Left colon (tissue), 2 donors: ENCODE measurements at places on chromosomes 2 and 18. TPM values are rescaled to one million over a fixed set of nuclear protein-coding genes. Genes with fewer than 3 reads are reported as not detected.

The KLHL41 gene
- 0.25 TPM for total RNA-seq

The OSR1 gene
- 4.1 TPM for total RNA-seq

The LAMA1 gene
- 13.4 TPM for total RNA-seq

The RGPD3 gene
- total RNA-seq, result 0.24 TPM

The UGT1A3 gene
- total RNA-seq, result 3.0 TPM

The CROCC2 gene
- not detected for total RNA-seq

- DNase-seq, result peak; percentile 58
Observed at GRCh38 chr2:73999881-74000597, 15.3 kb downstream of the TET3 start.

GRCh38 chr2:184599054-184599871, 934 bp downstream of the ZNF804A start:
- no peak for DNase-seq

GRCh38 chr18:56995579-56996188, 151.2 kb upstream of the BOD1L2 start:
- no peak for DNase-seq

GRCh38 chr2:58539973-58540372, 298.8 kb upstream of the FANCL start:
- no peak for DNase-seq

DNA sequence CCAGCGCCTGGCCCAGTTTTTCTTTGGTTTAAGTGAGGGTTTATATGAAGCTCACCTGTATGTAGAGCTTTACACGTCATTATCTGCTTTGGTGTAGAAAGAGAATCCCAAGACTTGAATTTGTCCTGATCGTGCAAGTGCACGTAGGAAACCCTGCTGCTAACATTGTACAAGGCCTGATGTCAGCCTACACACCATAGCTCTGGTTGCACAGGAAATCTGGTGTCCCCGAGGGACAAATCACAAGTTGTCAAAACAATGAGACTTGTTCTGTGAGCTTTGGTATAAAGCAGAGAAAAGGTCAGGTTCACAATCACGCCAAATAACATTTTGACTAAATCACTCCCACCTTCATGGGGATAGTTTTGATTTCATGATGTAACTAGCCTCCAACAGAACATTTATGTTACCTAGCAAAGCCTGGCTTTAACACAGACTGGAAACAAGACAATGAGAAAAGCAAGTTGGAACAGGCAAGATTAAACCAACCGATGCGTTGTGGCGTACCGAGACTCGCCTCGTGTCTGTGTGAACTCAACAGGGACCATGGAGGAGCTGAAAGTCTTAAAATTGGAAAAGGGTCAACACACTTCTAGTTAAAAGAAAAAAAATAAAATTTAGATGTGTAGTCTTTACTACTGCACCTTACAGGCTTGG, 41.4 kb downstream of the ZAP70 start:
- no peak for DNase-seq

DNA sequence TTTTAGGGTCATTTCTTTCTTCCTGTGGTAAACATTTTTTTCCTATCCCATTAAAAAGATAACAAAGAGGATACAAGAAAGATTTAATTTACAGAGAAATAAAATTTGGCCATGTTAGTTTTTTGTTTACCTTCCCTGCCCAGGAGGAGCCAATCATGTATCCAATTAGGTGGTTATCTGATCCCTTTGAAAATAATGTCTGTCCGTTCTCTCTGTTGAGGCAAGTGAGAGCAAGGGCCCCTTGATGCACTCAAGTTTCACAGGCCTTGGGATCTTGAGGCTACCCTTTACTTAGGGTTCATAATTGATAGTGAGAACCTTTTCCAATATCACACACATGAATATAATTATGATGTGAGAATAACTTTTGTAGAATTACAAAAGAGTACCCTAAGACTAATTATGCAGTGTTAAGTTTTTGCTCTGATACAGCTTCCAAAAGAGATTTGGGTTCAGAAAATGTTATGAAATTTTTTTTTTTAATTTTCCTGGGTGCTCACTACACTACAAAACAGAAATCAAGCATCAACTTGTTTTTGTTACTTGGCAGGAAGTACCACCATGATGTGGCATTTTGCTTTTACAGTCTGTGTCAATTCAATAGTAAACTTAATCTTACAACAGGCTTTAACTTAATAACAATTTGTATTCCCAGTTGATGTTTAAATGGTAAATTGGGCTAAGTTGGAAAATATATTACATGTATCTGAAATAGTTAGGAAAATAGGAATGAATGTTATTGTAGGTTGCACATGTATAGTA, 42.0 kb downstream of the AFTPH start:
- DNase-seq, result no peak

DNA sequence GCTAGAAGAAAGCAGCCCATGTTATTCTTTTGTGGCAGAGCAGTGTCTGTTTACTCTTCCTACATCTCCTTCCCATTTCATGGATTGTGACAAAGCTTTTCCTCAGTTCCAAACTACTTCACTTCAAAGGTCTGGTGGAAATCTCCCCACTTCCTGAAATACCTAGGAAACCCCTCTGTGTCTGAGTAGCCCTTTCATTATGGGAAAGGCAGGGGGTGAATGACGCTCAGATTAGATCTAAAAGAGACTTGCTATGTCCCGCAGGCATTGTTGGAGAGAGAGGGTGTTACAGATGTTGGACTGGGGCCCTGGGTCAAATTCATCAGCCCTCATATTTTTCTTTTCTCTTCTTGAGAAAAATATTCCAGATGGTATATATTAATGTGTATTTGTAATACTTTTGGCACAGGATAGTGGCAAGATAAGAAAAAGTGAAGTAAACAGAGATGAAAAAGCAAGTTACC, 675.0 kb downstream of the IRS1 start:
- no peak for DNase-seq

DNA sequence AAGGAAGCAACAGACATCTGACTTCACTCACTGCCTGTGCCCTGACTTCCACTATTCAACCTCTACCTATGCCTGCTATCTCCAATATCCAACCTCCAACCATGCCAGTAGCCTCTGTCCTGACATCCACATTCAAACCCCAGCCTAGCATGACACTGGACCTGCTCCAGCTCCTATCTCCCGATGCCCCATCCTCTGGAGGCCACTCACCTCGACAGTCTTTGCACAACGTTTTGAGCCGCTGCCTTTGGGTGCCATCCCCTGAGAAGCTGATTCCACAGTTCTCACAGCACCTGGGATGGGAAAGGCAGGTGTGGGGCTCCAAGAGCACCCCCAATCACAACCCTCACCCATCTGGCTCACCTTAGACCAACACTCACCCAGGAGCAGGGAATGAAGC, 4.9 kb downstream of the MBD1 start:
- no peak for DNase-seq

GRCh38 chr18:10490401-10491165, 35.2 kb upstream of the NAPG start:
- peak; percentile 37 for DNase-seq
